ENCODE measurements at places on chromosomes 4 and X.

GRCh38 chr4:84032372-84032771, 466.7 kb downstream of the NKX6-1 start:
- DNase-seq = no peak

GRCh38 chr4:119246177-119246733, 33.7 kb downstream of the USP53 start:
- no peak for DNase-seq

GRCh38 chr4:143352720-143353119, 16.0 kb downstream of the GAB1 start:
- DNase-seq = no peak

- no peak for DNase-seq
These were observed 805 bp downstream of the GATB start for GRCh38 chr4:151760002-151760401.

GRCh38 chrX:81354954-81355353, 153.1 kb downstream of the SH3BGRL start:
- DNase-seq = no peak

- no peak for DNase-seq
These were observed 95.3 kb upstream of the MCF2 start for GRCh38 chrX:139803224-139803623.

DNA sequence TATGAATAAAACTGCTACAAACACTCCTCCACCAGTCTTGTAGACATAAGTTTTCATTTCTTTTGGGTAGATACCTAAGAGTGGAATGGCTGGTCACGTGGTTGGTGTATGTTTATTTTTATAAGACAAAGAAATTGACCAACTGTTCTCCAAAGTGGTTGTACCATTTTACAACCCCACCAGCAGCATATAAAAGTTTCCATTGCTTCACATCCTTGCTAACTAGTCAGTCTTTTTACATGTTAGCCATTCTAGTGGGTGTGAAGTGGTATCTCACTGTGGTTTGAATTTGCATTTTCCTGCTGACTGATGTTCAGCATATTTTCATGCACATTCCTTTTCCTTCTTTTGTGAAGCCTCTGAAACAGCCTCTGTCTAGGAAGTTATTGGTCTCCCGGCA, 76.2 kb upstream of the ADGRG2 start:
- no peak for DNase-seq

DNA sequence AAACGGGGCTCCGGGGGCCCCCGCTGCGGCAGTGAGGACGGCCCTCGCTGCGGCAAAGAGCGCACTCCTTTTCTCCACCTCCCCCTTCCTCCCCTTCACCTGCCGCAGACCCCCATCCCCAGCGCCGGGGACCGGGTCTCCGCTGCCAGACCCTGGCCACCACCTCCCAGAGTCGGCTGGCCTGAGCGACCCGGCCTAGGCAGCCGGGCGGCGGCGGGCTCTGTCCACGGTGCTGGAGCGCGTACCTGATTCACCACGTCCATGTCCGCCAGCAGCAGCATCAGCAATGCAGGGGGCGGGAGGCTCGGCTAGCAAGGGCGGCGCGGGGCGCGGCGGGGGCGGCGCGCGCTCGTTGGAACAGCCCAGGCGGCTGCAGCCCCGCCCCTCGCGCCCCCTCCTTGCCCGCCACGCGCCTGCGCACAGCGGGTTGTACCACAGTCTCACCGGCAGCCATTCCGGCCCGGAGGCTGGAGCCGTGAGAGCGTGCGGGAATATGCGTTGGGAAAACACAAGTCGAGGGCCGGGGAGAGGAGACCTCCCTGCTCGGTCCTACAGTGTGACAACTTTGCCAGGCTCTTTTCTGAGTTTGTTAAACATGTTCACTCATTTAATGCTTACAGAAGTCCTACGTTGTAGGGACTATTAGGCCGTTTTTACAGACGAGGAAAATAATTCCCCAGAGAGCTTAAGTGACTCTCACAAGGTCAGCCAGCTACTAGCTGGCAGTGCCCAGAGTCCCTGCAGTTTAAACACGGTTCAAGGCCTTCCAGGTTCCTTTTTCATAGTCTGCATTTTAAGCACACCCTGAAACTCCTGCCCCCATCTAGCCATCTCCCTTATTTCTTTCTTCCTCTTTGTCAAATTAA, at the start of gene SYP:
SYP (minus strand) TSS at position 288 of the 866 bp plus-strand sequence; CDS start at position 281, 7 bp downstream.
- peak; percentile 90 for DNase-seq

- no peak for DNase-seq
These were observed 281.4 kb upstream of the FRG1 start for GRCh38 chr4:189659287-189659686.

DNA sequence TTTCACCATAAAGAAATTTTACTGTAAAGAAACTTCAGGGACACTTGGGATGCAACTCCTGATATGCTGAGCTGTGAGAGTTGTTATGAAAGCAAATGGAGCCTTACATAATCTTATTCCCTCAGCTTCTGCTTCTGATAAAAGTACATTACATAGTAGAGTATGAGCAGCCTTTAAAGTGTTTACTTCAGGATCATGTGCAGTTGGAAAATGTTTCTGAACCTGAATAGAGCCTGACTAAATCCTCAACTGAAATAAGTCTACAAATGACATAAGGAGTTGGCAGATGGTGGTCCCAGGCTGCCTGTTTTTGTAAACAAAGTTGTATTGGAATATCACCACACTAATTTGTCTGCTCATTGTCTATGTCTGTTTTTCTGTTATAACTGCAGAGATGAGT, 19.3 kb downstream of the RASSF6 start:
- DNase-seq = no peak

DNA sequence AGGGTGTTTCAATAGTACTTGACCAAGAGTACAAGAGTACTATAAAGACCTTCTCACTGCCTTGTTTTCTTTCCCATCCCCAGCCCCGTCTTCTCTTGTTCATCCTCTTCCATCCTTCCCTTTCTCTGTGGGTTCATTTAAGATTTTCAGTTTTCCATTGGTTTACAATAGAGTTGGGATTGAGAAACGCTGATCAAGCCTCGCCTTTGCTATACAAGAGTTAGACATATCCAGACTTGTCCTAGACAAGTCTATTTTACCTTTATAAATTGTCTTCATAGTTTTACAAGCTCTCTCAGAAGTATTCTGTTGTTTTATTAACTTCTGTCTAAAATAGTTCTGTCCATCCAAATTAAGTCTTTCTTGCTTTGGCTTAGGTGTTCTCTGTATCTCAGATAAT, 29.6 kb upstream of the SCML1 start:
- no peak for DNase-seq

DNA sequence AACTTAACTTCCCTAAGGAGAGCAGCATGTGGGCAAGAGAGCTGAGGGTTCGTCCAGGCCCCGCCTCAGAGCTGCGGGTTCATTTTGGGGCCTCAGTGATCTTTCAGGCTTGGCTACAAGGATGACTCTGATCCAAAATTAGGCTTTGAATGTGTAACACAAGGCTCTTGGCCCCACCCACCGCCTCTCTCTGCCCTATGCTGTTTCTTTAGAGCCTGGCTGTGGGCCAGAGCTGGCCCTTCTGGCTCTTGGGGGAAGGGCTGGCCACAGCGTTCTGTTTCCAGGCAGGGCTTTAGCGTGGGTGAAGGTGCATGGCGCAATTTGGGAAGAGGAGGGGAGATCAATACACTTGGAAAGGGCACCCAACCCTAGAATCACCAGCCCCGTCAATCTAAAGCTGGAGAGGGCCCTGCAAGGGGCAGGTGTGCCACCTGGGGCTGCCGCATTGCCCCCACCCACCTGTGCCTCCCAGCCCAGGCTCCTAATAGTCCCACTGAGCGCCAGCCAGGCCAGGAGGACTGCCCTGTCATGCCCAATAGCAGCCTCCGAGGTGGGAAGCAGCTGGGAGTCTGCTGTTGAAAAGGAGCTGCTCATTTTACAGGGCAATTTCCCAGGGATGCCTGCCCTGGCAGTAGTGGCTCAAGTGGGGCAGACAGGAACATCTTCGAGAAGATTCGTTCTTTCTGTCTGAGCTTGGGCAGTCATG, 84.5 kb upstream of the MAML3 start:
- DNase-seq = no peak

GRCh38 chr4:123744664-123745290, 348.2 kb downstream of the SPRY1 start:
- peak; percentile 20 for DNase-seq

DNA sequence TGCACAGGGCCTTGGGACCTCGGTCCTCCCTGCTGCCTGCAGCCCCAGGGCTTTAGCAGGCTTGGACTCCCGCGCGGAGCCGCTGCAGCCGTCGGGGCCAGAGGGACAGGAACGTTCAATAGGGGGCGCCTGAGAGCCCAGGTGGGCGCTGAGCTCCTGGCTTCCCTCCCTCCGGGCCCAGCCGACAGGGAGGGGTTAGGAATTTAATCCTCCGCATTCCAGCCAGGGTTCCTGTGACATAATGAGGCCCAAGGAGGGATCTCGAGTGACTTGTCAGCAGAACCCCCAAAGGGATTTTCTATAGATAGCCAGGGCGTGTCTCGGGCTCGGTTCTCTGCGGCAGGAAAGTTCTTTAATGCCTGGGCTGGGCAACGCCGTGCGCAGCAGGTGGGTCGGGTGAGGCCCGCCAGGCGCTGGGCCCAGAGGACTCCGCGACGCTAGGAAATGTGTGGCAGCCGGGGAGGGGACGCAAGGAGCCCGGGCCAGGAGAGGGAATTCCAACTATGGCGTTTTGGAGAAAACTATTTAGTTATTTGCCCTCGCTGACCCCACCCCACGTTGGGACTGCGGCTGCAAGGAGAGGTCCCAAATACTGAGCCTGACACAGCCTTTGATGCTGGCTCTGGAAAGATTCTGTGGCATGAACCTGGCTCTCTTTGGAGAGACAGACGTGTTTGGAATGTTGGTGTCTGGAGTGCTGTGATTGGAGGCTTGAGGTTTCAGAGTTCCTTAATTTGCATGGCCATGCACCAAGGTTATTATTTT, 285.2 kb upstream of the GATB start:
- peak; percentile 45 for DNase-seq

DNA sequence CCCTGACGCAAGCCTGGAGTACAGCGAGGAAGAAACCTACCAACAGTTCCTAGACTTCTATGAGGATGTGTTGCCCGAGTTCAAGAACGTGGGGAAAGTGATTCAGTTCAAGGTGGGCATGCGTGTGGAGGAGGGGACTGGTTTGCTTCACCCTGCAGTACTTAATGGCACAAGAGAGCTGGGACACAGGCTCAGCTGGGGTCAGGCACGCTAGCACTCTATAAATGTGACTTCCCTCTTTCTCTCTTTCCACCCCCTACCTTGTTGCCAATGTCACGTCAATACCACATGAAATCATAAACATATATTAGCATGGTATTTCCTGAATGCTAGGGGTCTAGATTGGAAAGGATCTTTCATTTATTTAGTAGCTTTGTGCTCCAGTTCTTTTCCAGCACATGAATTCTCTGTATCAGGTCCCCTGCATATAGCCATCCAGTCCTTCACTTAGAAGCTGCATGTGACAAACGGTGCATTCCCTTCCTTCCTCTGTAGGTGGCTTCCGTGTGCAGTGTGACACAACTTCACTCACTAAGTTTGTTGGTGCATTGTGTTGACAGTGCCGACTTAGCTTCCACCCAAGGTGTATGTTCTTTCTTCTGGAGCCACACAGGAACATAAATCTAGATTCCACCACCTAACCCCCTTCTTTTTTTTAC, 25.6 kb downstream of the ZRSR2 start:
- DNase-seq = peak; percentile 10

DNA sequence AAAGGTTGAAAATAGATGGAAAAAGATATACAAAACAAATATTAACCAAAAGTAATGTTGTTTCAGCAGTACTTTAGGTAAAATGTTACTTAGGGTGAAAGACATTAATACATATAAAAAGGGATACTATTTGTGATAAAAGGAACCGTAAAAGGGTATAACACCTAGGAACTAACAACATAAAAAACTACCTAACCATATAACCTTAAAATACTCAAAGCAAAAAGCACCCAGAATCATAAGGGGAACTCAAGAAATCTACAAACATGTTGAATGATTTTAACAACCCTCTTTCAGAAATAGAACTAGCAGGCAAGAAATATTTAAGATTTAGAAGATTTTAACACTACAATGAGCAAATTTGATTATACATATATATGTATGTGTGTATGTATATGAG, 11.5 kb downstream of the MOSPD2 start:
- no peak for DNase-seq

DNA sequence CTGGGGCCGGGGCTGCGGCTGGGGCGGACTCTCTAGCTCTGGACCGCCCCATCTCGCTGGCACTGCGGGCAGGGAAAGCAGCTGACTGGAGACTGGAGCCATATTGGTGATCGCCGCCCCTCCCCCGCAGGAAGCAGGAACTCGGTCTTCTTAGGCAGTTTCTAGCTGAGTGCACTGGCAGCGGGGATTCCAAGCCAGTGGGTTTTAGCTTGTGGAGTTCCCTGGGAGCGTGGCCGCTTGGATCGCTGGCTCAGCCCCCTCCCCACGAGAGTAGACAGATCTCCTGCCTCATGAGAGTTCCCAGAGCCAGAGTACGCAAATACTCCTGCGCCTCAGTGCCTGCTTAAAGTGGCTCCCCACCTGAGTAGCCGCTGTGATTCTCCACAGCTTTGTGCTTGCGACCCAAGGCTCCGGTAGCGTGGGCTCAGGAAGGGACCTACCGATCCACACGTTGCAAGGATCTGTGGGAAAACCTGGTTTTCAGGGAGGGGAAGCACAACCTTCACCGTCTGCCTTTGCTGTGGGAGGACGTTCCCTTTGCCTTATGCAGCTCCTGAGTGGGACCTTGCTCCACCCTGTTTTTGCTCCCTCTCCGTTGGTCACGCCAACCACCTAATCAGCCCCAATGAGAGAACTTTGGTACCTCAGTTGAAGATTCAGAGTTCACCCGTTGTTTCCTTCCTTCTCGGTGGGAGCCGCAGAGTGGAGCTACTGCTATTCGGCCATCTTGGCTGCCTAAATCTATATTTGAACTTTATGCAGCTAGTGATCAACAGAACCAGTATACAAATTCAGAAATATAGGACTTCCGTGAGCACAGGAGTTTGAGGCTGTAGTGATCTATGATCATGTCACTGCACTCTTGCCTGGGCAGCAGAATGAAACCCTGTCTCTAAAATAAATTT, 803.9 kb upstream of the PCDH10 start:
- DNase-seq = no peak

DNA sequence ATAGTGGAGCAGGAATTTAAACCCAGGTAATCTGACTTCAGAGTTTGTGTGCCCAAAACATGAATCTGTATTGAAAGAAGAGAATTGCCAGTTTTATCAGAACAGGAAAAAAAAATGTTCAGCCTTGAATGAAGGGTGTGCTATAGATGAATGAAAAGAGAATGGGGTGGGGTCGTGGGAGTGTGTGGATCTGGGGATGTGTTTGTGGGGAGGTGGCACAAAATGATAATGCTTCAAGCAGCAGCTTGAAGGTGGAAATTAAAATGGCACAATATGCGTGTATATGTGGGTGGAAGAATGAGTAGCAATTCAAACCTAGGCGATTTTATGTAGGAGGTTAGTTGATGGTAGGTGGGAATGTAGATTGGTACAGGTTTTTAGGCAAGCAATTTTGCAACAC, 122.2 kb downstream of the IL1RAPL1 start:
- no peak for DNase-seq
